Mammary epithelial cell (primary cell): ENCODE measurements at places on chromosomes 2 and 18.

- DNase-seq: no peak
Observed at GRCh38 chr18:77042583-77042982, 90.0 kb downstream of the MBP start.

DNA sequence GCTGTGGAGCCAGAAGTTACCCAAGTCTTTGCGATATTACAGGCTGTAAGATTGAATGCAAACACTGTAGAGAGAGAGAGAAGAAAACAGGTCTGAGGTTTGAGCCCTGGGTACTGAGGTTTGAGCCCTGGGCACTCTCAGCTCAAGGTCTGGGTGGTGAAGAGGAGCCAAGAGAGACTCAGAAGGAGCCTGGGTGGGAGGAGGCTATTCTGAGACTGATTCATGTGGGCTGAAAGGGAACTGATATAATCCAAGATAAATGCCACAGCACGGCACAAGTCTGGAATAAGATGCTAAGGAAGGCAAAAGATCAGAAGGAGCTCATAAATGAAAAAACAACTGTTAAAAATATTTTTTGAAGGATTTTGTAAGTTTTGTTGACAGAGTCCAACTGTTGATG lies 407.6 kb upstream of the HS6ST1 start:
- DNase-seq: no peak

- no peak for DNase-seq
Observed at GRCh38 chr18:76980663-76981395, 151.8 kb downstream of the MBP start.

DNA sequence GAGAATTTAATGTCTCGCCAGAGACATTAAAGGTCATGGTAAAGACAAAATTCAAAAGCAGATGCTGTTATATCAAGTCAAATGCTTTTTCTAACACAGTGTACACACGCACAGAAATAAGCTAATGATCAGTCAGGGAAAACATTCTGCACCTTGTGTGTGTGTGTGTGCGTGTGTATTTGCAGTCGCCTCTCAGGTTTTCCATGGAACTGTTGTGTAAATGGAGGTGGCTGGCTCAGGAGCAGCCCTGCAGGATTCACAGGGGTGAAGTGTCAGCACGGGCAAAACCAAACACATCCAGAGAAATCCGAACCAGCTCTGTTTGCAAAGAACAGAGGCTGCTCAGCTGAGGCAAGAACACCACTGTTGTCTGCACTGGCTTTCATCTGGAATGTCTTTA lies 76.2 kb upstream of the YWHAQ start:
- no peak for DNase-seq

DNA sequence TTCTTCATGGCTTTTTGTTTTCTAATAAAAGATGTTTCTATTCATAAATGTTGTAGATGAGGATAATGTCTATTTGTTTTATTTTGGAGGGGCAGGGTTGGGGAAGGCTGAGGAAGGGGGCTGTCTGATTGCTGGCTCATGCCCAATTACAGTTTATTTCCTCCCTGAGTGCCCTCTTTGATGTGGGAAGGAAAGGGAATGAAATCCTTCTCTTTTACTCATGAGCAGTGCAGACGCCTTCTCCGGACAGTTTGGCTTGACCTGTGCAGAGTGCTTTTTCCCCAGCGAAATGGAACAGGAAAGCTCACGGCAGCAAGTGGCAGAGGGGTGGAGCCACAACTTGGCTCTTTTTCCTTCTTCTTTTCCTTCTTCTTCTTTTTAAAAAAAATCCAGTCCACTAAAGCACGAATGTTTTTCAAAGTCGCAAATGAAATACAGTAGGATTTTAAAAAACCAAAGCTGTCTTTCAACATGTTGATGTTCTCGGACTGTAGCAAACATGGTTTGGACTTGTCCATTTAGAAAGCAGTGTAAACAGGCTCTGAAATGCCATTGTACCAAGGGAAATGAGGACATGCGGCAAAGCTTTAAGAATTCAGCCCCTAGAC lies 34.5 kb downstream of the RAB31 start:
- no peak for DNase-seq

- DNase-seq: no peak
Observed at GRCh38 chr18:74289137-74289536, 2.6 kb downstream of the CYB5A start.

DNA sequence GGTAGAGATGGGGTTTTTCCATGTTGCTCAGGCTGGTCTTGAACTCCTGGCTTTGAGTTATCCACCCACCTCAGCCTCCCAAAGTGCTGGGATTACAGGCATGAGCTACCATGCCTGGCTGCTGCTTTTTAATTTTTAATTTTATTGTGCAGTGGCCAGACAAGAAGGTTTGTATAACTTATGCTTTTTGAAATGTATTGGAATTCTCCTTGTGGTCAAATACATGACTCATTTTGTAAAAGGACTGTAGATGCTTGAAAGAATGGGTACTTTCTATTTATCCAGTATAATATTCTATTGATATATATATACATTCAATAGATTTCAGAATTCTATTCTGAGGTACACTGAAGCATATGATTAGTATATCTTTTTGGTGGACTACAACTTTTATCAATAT lies 82.6 kb upstream of the ST3GAL5 start:
- DNase-seq: peak; percentile 29

DNA sequence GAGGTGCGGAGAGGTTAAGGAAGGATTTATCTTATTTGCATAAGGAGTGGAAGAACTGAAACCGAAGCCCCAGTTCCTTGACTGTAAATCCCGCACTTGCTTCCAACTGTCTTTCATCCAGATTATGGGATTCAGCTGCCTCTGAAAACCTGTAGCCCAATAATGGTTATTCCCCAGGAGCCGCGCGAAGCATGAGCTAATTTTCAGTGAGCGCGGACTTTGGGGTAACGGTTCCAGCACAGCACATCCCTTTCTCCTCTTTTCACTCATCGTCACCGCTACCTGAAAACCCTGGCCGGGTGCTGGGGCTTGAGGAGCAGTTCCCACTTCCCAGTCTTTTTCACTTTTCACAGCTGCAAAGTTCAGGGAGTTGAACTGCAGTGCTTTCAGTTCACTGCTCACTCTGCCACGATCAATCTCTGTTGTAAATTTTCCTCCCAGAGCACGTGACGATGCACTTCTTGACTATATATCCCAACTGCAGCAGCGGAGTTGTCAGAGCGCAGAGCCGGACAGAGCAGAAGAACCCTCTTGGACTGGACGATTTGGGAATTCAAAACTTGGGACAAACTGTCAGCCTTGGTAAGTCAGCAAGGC lies at the start of gene KCNE4:
Gene KCNE4, plus strand, starts transcription at position 498 of the 597 bp plus-strand sequence. CDS start 641 bp downstream, outside the sequence.
- no peak for DNase-seq

DNA sequence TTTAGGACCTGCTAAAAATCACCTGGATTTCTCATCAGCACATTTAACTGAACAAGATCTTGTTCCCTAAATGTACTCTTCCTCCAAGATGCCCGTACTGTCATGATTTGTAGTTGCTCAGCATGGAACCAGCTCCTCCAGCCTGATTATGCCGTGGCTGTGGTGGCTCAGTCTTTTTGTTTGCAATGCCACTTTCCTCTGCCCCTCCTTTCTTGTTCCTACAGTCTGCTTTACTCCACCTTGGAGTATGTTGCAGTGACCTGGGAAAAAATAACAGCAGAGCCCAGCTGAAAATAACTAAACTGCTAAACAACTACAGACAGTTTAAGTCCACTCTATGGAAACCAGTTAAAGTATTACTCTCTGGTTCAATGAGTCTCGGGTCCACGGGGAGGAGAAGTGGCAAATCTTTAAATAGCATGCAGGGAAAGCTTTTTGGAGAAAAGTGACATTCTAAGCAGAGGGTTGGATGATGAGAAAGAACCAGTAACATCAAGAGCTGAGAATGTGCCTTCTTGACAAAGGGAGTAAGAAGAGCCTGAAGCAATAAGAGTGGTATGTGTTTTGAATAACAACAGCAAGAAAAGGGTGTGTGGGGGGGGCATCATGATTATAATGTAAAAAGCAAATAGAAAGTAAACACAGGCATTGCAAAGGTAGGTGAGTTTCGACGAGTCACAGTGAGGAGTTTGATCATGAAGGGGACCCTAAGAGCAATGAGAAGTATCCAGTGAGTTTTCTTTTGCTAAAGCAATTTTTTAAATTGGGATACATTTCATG lies 225.7 kb downstream of the TMX3 start:
- DNase-seq: no peak

DNA sequence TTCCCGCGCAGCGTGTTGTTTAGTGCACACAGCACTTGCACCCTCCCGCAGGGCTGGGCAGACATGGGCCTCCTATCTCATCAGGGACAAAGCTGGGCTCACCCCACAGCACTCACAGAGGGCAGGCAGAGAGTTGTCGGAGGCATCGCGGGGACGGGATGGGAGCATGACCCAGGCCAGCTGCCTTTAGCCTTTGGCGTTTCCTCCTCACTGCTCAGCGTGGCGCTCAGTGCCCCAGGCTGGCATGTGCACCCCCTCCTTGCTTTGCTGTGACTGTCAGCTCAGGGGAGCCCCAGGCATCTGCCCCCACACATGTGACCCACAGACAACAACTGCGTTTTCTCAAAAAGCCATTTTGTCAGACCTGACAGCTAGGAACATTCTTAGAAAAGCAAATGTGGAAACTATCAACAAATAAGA lies 101.1 kb downstream of the RNF144A start:
- no peak for DNase-seq

- DNase-seq: peak; percentile 8
Observed at GRCh38 chr2:68344031-68344430, 21.1 kb upstream of the PLEK start.

GRCh38 chr18:45416168-45416567 lies 199.1 kb upstream of the SLC14A2 start:
- DNase-seq: peak; percentile 32

GRCh38 chr2:209901172-209901571 lies 101.3 kb upstream of the RPE start:
- no peak for DNase-seq

- no peak for DNase-seq
Observed at GRCh38 chr18:42798606-42799170, 316.8 kb downstream of the RIT2 start.

- no peak for DNase-seq
Observed at GRCh38 chr2:239496700-239497099, 95.9 kb upstream of the HDAC4 start.

DNA sequence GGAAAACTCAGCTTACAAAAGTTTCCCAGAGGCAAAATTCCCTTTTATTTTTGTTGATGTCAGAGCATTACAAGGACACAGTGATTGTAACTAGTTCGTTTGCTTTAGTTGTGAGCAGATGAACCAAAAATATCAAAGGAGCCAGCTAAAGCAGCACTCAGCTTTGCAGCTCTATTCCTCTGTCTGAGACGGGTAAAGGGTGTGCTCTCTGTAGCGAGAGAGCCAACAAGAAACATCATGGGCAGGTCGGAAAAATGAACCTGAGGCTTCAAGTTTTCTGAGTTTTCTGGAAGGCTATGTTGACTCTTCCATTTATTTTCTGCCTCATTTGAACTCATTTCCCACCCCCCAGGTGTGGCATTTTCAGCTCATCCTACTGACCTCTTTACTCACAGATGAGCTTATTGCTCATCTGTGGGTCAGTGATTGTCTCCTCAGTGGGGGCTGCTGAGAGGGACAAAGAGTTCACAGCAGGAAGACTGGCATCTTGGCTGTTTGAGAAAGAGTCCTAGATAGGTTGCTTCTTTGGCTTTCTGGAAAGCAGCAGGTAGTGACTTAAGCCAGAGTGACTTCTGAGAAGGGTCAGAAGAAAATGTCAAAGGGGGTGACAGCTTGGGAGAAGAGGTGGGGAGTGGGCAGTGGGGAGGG lies 66.6 kb upstream of the EPC2 start:
- DNase-seq: no peak

DNA sequence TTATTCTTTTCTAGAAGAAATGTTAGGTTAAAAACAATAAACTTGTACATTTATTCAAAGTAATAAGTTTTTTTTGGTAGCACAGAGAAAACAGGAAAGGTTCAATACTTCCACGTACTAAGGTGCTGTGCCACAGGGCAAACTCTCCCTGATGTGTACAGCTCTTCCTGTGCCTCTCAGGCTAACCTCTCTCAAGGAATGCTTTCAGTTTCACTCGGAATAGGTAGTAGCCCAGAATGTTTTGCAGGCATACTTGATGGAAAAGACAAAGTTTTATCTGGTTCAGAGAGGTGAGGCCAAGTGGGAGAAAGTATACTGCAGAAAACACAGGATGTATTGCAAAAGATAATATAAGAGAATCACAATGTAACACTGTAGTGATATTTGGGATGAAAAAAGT lies 171.0 kb upstream of the ZFP36L2 start:
- DNase-seq: no peak

GRCh38 chr2:8300905-8301304 lies 381.0 kb upstream of the ID2 start:
- DNase-seq: no peak

DNA sequence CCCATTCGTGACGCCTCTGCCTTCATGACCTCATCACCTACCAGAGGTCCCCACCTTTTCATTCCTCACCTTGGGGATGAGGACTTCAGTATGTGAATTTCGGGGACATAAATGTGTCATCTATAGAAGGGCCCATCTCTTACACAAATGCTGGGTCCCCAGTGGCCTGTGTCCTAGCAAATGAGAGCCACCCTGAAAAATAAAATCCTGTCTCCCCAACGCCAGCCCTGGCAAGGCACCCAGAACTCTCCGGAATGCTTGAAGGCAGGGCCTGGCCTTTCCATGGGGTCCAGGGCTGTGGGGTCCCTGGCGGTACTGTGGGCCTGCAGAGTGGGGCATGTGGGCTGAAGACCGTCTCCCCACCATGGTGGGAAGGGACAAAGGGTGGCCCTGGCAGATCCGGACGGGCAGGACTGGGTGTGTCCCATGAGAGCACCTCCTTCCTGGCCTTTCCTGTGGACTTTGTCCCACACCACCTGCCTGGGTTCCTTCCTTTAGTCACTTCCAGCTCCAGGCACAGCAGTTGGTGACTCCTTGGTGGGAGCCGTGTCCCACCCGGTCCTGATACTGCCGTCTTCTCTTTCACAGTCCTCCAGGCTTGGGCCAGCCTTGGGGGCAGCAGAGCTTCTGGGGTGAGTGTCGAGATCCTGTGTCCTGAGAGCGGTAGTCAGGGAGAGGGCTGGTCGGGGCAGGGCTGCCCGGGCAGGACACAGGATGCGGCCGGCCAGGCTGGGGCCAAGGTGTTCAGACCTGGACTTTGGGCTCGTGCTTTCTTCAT lies 18.6 kb downstream of the CAPN10 start:
- DNase-seq: no peak

- no peak for DNase-seq
Observed at GRCh38 chr2:50215736-50216135, 816.2 kb downstream of the NRXN1 start.

DNA sequence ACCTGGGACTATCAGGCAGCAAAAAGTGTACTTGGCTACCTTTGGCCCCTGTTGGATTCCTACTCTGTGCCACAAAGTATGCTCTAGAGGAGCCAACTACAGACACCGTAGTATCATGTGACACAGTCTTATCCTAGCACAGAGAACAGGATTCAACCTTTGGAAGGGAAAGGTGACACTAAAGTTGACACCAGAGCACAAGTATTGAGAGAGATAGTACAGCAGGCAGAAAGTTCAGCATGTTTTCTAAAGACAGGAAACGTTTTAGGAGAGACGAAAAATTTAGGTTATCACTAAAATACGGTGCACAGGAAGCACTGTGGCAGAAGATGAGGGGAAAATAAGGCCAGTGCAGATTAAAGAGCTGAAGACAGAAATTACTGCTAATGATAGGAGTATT lies 18.6 kb downstream of the SMAD2 start:
- no peak for DNase-seq
